Epithelial cell of prostate (primary cell): ENCODE measurements at places on chromosomes 5 and 9.

GRCh38 chr9:137975936-137976565 is 98.5 kb downstream of the CACNA1B start:
- DNase-seq, result no peak

DNA sequence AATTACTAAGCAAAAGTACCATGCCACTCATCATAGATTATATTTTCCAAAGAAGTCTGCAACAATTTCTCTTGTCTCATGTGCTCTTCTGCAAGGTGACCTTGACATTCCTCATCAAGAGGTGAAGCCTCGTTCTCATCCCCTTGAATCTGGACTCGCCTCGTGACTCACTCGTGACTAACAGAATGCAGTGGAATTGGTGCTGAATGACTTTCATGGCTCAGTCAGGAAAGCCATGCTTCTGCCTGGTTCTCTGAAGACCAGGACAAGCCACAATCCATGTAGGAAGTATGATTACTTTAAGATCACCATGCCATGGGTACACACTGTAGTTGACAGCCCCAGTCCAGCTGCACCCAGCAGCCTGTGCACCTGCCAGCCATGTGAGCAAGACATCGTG is 335.8 kb downstream of the GADD45G start:
- DNase-seq, result no peak

DNA sequence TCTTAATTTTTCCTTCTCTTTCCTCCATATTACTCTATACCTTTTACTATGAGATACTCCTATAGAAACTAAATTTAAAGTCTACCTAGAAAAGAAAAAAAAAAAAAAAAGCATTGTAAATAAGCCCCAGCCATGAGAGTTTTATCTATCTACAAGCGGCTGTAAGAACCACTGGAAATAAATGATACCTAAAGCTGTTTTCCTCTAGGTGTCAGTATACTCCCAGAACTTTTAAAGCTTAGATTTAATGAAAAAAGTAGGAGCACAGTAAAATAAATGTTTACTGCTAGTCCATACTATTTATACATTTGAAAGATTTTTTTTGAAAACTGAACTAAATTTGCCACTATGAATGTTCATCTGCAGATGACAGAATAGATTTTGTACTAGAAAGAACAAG is 26.2 kb downstream of the TYRP1 start:
- no peak for DNase-seq

- DNase-seq, result no peak
Observed at GRCh38 chr5:161547738-161548486, 1.4 kb upstream of the GABRB2 start.

DNA sequence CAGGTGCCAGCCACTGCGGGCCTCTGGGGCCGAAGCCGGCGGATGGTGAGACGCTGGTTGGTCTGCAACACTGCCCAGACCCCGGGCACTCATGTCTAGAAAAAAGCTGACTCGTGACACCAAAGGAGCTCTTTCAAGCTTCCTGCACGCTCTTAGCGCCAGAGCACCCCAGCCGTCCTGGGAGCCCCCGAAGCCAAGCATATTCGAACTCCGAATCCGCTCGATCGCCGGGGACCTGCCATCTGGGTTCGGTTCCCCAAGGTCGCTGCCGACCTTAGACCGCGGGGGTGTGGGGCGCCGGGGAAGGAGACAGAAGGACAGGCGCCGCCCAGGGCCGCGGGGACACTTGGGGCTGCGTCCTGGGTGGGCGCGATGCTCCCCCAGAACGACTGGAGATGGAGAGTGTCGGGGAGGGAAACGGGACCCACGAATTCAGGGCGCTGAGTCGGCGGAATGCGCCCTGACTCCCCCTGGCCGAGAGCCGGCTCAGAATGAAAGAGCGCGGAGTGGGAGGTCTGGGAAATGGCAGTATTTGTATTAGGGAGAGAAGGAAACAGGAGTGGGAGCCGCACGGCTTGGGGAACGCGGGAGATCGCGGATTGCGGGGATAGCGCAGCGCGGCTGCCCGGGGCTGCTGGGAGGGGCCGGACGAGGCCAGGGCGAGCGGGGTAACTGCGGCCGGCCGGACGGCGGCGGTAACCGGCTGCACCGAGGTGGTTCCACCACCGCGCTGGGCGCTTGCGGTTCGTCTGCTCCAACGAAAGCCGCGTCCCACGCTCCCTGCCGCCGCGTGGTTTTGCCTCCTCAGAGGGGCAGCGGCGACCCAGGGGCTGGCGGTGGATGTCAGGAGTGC is 20.1 kb upstream of the MARCHF6 start:
- no peak for DNase-seq

- no peak for DNase-seq
Observed at GRCh38 chr9:133163504-133164172, at the start of gene GBGT1. TSS of gene GBGT1 (minus strand) at chr9:133163914. CDS start at chr9:133162412, 1,502 bp downstream.

- no peak for DNase-seq
Observed at GRCh38 chr5:132480893-132481595, 9.5 kb downstream of the IRF1 start.

GRCh38 chr5:126513703-126514102 is 81.3 kb downstream of the ALDH7A1 start:
- DNase-seq, result no peak

DNA sequence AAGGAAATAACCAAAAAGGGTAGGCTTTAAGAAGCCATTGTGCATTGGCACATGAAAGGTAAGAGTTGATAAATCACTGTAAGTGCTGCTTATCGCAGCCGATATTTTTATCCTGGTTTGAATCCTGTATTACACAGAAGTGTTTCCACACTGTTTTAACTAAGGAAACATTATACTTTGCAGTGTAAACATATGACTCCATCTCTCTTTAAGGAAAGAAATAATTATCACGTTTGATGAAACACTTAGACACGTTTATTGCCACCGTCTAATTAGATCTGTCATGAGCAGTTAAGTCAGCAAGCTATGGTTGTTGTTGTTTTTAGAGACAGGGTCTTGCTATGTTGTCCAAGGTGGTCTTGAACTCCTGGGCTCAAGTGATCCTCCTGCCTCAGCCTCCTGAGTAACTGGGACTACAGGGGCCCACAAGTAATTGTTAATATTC is 85.7 kb upstream of the TNFAIP8 start:
- DNase-seq, result no peak

- DNase-seq, result no peak
Observed at GRCh38 chr9:87580941-87581438, 83.3 kb downstream of the DAPK1 start.

- DNase-seq, result no peak
Observed at GRCh38 chr9:132857616-132858342, 20.3 kb downstream of the AK8 start.

DNA sequence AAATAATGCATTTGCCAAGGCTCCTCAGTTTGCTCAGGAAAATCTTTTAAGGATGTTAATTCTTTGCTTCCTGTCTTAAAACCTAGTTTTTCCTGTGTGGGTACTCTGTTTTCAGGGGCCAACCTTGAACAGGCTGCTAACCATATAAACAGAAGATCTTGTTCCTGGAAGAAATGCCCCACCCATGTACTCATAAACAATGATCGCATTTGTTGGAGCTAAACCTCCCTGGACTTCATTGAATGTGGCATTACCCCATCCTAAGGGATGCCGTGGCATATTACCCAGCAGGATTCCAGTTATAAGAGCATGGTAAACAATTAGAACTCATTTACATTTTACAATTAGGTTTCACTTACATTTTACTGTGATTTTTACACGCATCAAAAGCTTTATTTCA is 436.0 kb downstream of the ZNF608 start:
- no peak for DNase-seq

GRCh38 chr5:14414656-14415023 is 167.0 kb upstream of the OTULINL start:
- no peak for DNase-seq

- DNase-seq, result no peak
Observed at GRCh38 chr5:125281667-125282066, 535.2 kb upstream of the ZNF608 start.

DNA sequence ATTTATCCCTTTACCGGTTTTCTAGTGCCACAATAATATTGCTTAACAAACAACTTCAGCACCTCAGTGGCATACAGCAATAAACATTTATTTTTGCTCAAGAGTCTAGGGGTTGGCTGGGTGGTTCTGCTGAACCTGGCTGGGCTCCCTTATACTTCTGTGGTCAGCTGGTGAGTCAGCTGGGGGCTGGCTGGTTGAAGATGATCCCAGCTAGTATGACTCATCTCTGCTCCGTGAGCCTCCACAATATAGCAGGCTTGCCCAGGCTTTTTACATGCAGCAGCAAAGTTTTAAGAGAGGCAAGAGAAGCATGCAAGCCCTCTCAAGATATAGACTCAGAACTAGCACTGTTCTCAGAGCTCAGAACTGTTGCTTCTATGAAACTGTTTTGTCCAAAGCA is 523.5 kb upstream of the CLINT1 start:
- peak; percentile 78 for DNase-seq

- no peak for DNase-seq
Observed at GRCh38 chr5:160930406-160930805, 78.4 kb upstream of the ATP10B start.

- DNase-seq, result no peak
Observed at GRCh38 chr9:33294670-33295432, 4.5 kb downstream of the NFX1 start.

DNA sequence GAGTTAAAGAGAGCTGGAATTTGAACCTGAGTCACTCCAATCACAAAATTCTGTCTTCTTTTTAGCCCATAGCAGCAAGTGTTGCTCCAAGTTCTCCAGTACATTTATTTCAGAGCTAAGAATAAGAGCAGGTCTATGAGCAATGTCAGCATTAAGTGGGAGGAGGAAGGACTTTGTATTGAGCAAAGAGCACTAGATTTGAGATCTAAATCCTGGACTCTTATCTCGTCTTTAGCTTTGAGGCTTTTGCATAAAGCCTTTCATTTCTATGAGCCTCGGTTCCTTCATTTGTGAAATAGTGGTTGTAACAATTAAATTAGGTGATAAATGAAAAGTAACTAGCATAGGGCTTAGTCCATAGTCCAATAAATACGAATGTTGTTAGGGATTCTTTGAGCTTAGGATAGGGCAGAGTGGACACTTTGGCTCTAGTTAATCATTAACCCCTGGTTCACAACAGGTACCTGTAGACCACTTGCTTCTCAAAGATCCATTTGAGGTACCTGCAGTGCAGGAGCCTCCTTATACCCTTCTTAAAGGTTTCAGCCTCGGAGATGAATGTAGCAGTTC is 464.1 kb upstream of the KLF4 start:
- DNase-seq, result no peak

GRCh38 chr9:132207839-132208615 is 46.2 kb downstream of the NTNG2 start:
- no peak for DNase-seq

GRCh38 chr5:110840347-110840960 is 101.6 kb downstream of the SLC25A46 start:
- DNase-seq, result no peak

DNA sequence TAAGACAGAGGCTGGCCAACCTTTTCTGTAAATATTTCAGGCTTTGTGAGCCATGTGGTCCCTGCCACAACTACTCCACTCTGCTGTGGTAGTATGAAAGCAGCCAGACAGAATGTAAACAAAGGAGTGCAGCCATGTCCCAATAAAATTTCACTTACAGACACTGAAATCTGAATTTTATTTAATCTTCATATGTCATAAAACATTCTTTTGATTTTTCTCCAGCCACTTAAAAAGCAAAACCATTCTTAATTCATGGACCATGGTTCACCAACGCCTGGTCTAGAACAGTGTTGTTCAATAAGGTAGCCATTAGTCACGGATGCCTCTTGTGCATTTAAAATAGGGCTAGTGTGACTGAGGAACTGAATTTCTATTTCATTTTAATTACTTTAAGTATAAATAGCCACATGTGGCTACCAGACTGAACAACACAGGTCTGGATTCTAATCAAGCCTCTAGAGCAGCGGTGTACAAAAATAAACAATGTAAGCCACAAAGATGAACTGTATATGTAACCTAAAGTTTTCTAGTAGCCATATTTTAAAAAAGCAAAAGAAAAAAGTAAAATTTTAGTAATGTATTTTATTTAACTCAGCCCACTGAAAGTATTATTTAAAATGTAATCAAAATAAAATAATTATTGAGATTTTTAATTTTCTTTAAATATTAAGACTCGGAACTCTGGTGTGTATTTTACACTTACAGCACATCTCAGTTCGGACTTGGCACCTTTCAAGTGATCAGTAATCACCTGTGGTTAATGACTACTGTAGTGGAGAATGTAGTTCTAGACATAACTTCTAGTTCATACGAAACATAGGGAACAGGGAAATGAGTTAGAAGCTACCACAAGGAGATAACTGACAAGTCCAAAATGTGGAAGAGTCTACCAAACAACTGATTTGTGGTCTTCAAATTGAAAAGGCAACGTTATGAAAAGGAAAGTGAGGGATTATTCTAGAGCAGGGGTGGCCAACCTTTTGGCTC is 14.3 kb downstream of the GEMIN5 start:
- no peak for DNase-seq
